Motor neuron (in vitro differentiated cells): ENCODE measurements at places on chromosomes 4 and X.

DNA sequence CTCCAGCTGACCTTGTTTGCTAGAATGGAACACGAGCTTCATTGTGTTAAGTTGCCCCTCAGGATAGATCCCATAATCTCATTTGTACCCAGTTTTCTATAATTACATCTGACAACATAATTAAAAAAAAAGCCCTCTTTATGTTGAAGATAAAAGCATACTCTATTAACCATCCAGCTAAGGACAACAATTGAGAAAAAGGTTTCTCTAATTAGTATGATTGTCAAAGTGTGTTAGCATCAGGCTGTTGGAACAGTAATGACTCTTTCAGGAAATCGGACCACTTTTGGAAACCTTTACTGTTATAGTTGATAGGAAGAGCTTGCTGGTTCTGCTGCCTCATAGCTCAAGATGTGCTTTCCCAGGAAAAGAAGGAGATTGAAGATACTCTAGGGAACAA lies 172.6 kb downstream of the FHIP1A start:
- no peak for ATAC-seq

GRCh38 chr4:16652732-16653305 lies 245.6 kb downstream of the LDB2 start:
- no peak for ATAC-seq

GRCh38 chr4:145326491-145326890 lies 146.1 kb upstream of the OTUD4 start:
- no peak for ATAC-seq

- peak; percentile 68 for ATAC-seq
Measured at GRCh38 chr4:110998320-110998719, 375.4 kb upstream of the PITX2 start.

DNA sequence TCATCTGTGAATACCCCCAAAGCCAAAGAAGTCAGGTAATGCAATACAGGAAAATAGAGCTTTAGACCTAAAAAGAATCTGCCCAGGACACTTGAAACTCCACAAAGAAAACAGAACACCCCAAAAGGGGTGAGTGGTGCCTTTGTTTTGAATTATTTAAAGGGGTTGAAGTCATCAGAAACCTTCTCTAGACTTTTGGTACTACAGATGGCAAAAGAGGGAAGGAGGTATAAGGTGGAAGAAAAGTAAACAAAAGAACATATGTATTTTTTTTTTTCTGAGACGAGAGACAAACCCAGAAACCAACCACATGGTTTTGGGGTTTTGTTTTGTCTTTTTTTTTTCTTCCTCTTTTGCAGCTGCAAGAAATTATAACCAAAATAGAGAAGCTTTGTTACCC lies 1477.8 kb downstream of the C4orf33 start:
- ATAC-seq: no peak

- ATAC-seq: no peak
Measured at GRCh38 chr4:114137984-114138383, 158.5 kb upstream of the ARSJ start.

GRCh38 chrX:129798456-129798855 lies 18.7 kb downstream of the SASH3 start:
- ATAC-seq: no peak

DNA sequence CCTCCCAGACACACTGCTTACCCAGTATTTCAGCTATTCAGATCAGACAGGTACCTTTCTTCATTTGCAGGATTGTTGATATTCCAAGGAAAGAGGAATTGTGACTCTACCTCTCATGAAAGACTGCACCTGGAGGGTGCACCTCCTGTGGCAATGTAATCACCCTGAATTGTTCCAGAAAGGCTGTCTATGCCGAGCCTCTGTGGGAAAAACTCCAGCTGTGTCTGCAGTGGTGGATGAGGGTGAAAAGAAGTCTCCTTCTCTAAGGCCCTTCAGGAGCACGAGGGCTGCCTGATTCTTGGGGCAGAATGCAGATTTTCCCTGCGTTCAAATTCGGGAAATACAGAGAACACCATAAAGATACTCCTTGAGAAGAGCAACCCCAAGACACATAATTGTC lies 108.2 kb upstream of the ADAMTS3 start:
- no peak for ATAC-seq

DNA sequence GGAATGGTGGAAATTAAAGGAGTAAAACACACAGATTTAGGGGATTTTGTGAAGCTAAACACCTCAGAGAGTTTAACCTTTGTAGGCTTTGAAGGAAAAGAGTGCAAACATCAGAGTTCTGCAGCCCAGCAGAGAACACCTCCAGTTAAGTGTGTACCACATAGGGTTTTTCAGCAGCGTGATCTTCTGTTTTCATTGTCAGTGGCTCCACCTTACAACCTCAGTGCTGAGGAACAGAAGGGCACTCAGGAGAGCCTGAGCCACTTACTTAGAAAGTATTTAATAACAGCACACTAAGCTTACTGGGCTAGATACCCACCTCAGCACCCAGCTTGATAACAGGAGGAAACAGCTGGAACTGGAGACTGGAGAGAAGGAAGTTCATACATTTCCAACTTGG lies 2.0 kb upstream of the FBXW7 start:
- ATAC-seq: no peak

- ATAC-seq: no peak
Measured at GRCh38 chr4:73740353-73740778, at the start of gene CXCL8. Gene CXCL8 (plus strand): TSS chr4:73740569. CDS start chr4:73740659, 90 bp downstream.

GRCh38 chrX:115531818-115532403 lies 29.1 kb upstream of the PLS3 start:
- no peak for ATAC-seq

DNA sequence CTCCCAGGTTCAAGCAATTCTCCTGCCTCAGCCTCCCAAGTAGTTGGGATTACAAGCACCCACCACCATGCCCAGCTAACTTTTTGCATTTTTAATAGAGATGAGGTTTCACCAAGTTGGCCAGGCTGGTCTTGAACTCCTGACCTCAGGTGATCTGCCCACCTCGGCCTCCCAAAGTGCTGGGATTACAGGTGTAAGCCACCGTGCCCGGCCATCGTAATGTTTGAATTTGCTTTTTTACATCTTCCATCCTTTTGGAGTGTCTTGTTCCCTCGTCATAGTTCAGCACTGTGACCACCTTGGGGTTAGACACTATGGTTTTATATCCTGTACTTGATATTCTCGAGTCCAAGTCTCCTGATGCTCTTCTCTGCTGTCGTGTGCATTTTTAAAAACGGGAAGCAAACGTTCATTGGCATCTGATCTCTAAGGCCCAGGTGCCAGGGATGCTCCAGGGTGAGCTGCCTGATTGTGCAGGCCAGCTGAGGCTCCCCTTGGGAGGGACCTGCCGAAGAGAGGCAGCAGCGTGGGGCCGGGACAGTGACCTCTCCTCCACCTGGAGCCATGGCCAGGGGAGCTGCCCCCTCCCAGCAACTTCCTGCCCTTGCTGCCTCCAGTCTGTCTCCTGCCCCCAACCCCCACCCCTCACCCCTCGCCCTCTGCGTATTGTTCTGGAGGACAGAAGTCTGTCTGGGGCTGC lies 16.7 kb downstream of the DGKQ start:
- ATAC-seq: no peak

- ATAC-seq: no peak
Measured at GRCh38 chr4:179664430-179665027, 2222.3 kb upstream of the AGA start.

- ATAC-seq: no peak
Measured at GRCh38 chr4:10579648-10580047, 104.9 kb downstream of the CLNK start.

- no peak for ATAC-seq
Measured at GRCh38 chrX:79065696-79066095, 78.8 kb upstream of the GPR174 start.

GRCh38 chr4:78149751-78150542 lies 92.8 kb downstream of the FRAS1 start:
- ATAC-seq: no peak

DNA sequence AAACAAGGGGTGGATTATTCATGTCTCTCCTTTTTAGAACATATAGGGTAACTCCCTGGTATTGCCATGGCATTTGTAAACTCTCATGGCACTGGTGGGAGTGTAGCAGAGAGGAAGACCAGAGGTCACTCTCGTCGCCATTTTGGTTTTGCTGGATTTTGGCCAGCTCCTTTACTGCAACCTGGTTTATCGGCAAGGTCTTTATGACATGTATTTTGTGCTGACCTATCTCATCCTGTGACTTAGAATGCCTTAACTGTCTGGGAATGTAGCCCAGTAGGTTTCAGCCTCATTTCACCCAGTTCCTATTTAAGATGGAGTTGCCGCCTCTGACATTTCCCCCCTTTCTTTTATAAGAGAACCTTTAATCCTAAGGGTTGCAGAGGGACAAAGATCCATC lies 45.8 kb downstream of the MGST2 start:
- no peak for ATAC-seq

DNA sequence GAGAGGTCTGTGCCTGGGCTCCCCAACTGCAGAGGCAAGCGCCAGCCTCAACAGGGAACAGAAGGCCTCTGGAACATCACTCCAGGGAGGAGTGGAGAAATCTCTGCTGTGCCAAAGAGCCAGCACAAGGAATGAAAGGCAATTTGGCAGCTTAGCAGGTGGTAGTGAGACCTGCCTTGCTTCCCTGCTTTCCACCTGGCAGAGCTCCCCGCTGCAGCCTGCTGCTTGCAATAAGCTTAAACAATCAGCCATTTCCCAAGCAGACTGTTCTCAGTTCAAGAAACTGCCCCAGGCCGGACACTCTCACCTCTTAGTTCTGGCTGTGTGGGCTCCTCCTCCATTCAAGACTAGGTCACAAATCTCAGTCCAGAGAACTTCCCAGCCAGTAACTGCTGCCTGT lies 370.6 kb downstream of the MAGEB5 start:
- no peak for ATAC-seq

DNA sequence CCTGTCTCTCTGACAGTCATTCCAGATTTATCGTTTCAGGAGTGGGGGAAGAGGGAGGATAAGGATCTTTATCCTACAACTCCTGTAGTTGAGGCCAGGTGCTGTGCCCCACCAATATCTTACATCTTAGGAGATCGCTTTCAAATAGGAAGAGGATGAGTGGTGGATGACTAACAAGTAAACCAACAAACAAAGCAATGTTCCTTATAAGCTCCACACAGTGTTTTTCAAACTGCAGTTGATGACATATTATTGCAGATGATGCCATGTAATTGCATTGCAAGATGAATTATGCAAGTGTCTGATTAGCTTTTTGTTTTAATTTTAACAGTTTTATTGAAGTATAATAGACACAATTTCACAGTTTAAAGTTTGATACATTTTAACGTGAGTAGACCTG lies 35.8 kb upstream of the TMEM164 start:
- no peak for ATAC-seq

- ATAC-seq: no peak
Measured at GRCh38 chr4:4789462-4789861, 70.0 kb upstream of the MSX1 start.

DNA sequence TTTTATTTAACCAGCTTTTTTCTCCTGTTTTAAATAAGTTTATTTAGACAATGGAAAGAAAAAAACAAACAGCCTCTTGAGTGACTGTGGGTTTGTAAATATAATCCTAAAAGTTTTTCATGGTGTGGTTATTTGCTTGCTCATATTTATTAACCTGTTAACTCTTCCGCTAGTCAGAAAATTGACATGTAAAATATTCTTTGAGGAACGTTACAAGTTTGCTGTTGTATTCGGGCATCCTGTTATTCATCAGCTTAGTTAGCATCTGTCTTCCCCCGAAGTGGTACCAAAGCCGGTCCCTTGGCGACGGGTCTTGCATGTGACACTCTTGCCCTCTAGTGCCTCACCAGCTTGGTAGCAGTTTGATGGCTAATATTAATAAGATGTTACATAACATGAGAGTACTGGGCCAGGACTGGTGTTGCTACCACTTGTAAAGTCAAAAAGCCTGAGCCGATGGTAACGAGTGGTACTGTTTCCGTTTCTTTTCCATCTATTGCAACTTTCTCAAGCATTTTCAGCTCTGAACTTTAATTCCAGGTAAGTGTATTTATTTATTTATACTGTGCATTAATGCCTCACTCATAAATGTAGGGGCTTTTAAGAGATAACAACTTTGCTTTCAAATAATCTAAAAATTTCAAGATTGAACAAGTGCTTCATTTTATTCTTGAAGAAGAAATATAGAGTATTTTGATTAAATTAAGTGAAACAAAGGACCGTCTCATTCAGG lies at the start of gene NDST3:
NDST3 (plus strand) TSS at position 434 of the 733 bp plus-strand sequence. CDS start 19,425 bp downstream, outside the sequence.
- peak; percentile 74 for ATAC-seq

DNA sequence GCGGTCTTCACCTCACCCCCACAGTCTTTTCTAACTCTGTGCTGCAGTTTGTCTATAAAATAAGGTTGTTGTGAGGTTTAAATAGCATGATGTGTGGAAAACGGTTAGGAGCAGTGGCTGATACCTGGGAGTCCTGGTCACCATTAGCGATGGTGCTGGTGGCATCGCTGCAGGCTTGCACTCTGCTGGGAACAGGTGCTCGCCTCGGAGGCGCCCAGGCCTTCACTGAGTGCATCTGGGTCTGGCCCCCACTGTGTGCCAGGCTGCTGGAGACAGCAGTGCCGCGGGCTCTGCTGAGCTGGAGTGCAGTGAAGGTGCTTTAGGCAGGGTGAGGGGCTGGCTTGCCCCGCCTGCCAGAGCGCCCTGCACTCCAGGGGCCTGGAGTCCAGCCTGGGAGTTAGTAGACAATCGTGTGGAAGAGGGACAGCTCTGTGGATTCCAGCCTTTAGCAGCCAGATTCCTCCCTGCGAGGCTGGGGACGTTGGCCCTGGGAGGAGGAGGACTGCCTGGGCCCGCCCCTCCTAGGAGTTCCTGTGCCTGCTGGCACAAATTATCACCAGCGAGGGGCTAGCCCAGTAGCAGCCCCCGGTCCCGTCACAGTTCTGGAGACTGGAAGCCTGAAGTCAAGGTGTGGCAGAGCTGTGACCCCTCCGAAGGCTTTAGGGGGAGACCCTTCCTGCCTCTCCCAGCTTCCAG lies 7.3 kb downstream of the RGS12 start:
- ATAC-seq: peak; percentile 15

DNA sequence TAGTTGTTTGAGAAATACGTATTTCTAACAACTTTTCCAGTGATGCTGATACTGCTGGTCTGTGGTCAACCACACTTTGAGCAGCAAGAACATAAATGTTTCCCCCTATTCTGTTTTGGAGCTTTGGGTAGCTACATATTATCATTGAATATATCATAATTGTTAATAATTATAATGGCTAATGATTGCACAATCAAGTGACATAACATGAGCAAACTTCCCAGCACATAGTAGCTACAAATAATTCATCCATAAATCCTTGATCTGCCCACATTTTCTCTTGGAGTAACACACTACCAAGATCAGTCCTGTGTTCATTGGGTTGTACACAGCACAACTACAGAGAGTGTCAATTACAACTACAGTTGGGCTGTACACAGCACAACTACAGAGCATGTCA lies 436.3 kb upstream of the MAGEB18 start:
- ATAC-seq: no peak

- no peak for ATAC-seq
Measured at GRCh38 chrX:3743801-3744439, 30.5 kb upstream of the PRKX start.

DNA sequence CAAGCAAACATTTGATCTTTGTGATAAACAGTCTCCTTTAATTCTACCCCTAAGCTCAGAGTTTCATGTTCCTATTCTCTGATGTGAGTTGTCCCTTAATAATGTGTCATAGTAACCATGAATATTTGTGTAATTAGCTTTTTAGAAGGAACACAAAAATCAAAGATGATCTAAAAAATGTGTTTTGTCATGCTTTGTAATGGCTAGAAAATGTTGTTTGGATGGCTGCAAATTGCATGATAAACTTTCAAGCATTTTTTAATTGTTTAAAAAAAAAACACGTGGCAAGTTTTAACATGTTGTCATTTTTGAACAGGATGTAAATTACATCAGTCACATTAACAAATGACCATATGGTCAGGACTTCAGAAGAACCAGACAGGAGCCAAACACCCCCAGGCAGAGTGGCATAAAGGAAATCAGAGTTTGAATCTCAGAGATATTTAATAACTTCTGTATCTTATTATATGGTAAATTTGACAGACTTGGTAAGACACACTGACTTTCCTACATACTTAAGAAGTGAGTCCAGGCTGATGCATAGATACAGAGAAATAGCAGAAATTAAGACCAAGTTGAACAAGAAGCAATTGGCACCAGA lies 223.9 kb upstream of the VEGFC start:
- ATAC-seq: no peak
